Non-pigmented ciliary epithelial cell (primary cell): ENCODE measurements at places on chromosomes 3 and 15.

GRCh38 chr3:126287536-126288241 lies 69.5 kb downstream of the KLF15 start:
- no peak for DNase-seq

DNA sequence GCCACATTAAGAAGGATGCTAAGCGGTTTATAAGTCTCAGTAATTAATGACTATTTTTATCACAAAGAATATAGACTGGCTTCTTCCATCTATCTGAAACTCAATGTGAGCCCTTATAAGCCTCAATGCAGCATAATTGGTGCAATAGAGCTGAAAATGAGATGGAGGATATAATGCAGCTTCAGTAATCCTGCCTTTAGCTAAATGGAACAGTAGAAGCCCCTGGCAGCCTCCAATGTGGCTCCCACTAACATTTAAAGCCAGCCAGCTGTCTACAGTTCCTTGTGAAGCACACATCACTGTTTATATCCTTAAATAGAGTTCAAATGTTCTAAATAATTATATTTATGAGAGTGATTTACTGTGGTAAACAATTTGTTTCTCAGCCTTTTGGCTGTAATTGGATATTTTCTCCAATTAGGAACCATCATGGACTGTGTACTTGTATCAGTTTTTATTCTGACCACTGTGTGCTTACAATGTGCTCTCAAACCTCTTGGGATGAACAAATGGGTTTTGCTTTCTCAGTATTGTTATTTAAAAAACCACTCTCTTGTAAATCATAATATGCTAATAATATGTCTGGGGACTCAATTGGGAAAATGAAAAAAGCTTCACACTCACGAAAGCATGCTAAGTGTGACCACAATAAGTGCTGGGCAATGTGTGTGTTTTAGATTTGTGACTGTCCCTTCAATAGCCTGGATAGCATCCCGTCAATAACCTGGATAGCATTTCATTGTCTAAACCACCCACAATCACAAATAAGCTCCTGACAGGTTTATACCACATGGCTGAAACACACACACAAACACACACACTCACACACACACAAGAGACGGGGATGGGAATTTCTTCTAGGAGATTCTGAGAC lies 366.6 kb downstream of the GBE1 start:
- DNase-seq, result no peak

DNA sequence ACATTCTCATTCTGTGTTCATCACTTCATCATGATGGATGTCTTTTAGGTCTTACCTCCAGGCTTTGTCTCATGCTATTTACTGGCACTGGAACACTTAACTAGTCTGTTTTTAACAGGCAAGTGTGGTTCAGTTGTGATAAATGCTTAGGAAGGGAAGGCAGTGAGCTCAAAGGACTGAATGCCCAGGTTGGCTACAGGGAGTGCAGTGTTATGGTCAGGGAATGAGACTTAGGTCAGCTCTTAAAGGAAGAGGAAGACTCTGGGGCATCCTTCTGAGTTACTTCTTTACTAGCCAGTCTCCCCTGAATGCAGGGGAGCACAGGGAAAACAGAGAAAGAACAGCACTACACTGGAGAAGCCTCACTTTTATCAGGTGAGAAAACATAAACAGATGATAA lies 72.6 kb downstream of the TGFBR2 start:
- no peak for DNase-seq

GRCh38 chr3:85801955-85802354 lies 843.2 kb downstream of the CADM2 start:
- no peak for DNase-seq

- DNase-seq, result no peak
Observed at GRCh38 chr3:59425942-59426341, 376.1 kb upstream of the CFAP20DC start.

GRCh38 chr3:97691354-97691753 lies 73.2 kb upstream of the ARL6 start:
- no peak for DNase-seq

DNA sequence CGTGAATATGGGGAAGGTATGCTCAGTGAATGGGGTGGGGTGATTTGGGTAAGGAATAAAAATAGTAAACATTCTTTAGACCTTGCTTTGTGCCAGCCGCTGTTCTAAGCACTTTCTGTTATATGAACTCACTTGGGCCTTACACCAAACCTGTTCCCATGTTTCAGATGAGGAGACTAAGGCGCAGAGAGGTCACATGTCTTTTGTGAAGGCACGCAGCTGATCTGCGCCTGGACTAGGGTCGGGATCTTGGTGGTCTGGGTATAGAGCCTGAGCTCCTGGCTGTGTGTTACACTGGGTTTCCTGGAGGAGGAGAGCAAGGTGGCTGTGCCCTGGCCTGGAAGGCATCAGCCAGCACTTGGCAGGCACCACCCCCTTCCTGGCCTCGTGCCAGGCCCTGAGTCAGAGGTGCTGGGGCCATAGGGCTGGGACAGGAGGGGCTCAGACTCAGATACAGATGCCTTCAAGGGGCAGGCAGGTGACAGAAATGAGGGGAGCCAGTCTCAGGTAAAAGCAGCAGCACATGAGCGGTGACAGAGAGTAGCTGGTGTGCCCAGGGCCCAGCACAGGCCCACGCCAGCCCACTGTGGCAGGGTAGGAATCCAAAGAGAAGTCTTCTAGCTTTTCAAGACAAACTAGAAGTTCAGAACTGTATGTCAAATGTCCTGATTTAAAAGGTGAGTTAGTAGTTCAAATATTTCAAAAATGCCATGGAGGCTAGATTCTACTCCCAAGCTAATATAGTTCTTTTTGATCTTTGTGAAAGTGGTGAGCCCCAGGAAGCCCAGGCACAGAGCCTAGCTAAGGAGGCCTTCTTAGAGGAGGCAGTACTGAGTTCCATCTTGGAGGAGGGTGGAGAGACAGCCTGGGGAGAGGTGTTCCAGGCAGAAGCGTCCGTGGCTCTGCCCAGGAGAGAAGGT lies 83.1 kb downstream of the DNAJB8 start:
- DNase-seq, result no peak

DNA sequence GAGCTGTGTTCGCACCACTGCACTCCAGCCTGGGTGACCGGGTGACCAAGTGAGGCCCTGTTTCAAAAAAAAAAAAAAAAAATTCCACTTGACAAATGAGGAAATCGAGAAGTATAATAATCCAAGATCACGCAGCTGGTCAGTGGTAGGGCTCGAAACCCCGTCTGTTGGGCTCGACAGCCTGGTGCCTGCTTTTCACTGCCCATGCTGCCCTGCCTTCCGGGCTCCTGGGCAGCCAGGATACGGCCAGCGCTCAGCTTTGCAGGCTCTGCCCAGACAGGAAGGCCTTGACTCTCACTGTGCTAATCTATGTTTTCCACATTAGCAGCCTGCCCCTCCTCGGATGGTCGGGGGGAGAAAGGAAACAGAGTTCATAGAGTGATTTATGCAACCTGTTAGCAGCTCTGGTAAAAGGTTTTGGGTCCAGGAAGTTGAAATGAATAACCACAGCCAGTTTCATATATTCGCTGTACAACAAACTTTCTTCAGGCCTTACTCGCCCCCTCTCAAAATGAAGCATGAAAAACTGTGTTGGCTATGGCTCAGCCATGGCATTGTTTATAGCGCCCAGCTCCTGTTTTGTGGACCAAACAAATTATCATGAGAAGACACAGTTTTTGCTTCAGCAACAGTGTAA lies 108.8 kb downstream of the XXYLT1 start:
- no peak for DNase-seq

DNA sequence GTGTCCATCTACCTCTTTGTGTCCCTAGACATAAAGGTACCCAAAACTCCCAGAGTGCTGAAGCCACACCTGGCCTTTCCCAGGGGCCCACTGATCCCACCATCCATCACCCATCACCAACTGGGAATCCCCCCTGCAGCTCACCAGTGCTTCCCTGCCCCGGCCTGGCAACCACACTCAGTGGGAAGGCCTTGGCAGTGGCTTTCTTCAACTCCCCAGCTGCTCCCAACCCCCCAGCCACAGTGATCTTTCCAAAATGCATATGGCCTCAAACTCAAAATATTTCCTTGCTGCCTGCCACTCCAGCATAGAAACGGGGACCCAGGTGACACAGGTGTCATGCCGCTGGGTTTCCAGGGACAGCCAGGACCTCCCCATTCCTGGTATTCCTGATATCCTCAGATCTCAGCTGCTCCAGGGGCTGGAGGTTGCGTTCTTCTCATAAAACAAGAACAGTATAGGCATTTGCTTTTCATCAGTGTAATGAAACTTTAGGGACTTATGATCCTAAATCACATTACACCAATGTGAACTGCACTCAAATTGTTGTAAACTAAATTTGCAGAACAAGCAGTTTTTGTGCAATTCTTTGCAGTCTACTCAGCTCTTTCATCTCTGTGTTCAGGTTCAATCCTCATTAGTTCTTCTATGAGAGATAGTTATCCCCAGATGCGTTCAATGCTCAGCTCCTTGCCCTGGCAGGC lies 1.3 kb downstream of the OCA2 start:
- DNase-seq, result no peak

GRCh38 chr3:158573714-158574113 lies 2.7 kb downstream of the MLF1 start:
- DNase-seq, result no peak

DNA sequence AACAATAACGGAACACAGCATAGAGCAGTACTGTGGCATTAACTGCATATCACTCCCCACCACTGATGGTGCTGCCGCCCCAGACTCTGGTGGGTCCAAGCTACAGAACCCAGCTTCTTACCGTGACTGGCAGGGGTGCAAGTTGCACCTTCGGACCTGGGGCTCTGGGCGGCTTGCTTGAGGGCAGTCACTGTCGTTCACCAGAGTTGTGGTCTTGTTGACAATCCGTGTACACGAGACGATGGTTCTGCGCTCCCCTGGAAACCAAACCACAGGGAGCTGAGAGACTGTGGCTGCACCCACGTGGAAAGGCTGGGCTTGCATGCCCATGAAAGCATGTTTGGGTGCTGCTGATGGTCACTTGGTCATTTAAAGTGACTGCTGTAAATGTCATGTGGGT lies 293.0 kb downstream of the ADAMTS17 start:
- no peak for DNase-seq

DNA sequence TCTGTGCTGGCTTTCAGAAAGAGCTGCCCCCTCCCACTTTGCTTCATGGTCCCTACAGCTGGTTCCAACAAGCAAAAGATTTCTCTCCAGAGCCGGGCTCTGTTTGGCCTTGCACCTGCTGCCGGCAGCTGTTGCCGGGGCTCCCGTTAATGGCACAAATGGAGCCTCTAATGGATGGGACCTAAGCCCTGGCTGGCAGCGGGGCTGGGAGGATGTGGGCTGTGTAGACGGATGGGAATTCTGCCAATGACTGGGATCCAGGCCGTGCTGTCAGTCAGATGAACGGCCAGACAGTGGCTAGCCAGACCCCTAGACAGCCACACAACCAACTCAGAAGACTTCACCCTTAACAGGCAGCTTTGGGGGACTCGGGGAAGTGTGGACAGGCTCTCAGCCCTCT lies 88.0 kb downstream of the RPLP1 start:
- DNase-seq, result no peak

- no peak for DNase-seq
Observed at GRCh38 chr3:141804778-141805639, 41.8 kb downstream of the GRK7 start.

GRCh38 chr3:54858093-54858785 lies 69.6 kb downstream of the LRTM1 start:
- no peak for DNase-seq

DNA sequence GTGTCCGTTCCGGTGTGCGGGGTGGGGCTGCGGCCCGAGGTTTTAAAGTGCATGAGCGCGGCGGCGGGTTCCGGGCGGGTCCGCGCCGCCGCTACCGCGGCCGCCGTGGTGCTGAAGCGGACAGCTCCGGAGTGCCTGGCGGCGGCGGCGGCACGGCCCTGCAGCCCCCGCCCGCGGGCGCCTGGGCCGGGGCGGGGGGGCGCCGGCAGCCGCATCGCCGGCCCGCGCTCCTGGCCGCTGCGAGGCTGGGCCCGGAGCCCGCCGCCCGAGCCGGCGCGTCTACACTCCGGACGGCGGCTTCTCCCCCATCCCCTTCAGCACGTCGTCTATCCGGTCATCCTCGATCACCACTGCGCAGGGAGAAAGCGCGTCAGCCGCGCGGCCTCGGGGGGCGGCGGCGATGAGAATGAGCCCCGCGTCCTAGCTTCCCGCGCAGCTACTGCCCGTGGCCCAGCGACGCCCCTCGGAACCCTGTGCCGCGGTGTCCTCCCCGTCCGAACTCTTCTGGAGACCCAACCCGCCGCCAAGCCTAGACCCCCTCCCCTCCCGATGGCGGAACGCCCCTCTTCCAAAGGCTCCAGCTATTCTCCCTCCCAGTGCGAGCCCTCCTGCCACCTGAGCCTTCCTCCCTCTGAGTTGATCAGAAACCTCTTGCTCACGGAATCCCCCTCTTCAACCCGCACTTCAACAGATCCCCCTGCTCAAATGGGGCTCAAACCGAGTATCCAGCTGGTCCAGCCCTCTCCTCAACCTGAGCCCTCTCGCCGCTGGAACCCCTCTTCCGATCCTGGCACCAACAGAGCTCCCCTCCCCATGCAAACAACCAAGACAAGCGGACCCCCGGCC lies 1.3 kb downstream of the CAMK2N2 start:
- no peak for DNase-seq

DNA sequence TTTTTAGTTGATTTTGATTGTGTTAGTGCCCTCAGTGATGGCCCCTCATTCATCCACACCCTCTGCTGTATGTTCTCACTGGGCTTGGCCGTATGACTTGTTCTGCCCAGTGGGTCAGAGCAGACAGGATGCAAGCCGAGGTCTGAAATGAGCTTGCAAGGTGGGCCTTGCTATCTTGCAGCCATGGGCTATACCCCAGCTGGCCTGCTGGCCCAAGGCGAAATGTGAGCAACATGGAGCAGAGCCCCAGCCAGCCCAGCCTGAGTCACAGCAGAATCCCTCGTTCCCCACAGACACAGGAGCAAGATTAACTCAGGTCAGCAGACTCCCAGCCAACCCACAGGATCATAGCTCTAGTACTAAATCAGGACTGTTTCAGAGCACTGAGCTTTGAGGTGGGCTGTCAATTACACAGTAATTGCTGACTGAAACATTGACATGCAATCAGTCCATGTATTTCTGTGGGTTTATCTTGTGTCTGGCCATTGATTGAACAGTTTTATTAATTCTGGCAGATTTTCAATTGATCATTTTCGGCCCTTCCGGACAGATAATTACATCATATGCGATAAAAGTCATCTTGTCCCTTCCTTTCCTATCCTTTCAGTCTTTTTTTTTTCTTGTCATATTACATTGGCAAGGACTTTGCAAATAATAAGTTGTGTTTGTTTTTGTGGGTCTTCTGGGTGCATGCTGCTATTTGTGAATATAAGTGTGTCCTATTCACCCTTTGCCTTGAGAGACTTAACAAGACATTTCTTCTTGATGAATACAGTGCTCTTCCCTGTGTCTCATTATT lies 27.1 kb downstream of the KLF15 start:
- no peak for DNase-seq

DNA sequence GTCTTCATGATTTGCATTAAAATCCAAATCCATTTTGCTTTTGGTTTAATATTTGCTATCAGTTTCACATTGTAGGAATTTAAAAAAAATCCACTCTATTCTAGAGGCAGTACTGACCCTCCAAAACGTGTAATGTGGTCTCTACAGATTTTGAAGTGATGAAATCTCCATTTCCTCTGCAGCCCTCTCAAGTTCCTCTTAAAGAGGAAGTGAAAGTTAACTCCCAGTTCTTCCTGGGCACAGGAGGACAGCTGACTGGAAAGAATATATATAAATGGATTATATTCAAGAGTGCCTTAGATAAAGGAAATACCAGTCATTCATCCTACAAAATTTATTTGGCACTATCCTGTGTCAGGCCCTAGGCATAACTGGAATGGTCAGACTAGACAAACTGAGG lies 83.5 kb upstream of the PLCL2 start:
- DNase-seq, result no peak
